ENCODE measurements at places on chromosomes 2 and 18.

- no peak for DNase-seq
Measured at GRCh38 chr2:203869223-203870042, 1.9 kb downstream of the CTLA4 start.

DNA sequence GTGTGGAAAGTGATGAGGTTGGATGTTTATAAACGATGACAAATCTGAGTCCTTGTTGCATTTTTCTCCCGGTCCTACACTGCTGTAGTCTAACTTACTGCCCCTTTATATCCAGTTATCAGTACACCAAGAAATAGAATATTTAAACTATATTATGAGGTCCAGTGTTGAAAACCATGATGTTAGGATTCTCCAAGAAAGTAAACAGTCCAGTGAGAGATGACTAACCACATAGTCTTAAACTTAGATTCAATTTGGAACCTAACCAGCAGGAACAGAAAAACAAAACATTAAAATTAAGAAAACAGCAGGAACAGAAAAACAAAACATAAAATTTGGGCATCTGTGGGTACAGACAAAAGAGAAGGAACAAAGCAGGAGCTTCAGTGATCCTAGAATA lies 143.2 kb downstream of the TPGS2 start:
- DNase-seq: no peak

DNA sequence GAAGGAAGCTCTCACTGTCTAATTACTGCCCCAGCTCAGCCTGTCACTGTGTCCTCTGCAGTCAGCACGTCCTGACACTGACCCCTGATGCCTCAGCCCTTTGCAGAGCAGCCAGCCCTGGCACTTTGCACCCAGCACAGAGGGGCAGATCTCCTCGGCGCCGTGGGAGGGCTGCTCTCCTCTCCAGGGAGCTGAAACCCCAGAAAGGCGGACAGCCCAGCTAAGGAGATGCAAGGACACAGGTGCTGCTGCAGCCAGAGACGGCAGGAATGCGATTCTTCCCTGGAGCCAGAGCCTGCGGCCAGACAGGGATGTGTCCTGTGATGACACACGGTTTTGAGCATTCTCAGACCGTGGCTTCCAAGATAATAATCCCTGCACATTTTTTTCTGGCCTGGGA lies 34.5 kb upstream of the SIX3 start:
- peak; percentile 62 for DNase-seq

- no peak for DNase-seq
Measured at GRCh38 chr2:127155028-127155581, 48.2 kb upstream of the BIN1 start.

DNA sequence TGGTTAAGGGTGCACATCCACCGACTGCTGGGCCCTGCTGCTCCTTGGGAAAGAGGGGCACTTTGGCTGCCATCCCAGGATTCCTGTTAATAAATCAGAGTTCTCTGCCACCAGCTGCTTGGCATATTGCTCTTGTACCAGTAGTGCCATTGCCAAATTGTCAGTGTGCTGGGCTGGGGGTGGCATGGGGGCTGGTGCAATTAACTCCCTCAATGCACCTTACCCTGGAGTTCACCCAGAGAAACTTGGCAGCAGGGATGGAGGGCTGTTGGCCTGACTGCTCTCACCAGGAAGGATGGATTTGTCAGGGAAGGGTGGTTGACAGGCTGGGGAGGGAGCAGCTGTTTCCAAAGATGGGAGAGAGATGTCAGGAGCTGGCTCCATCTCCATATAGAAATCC lies 94.6 kb upstream of the SKOR2 start:
- no peak for DNase-seq

DNA sequence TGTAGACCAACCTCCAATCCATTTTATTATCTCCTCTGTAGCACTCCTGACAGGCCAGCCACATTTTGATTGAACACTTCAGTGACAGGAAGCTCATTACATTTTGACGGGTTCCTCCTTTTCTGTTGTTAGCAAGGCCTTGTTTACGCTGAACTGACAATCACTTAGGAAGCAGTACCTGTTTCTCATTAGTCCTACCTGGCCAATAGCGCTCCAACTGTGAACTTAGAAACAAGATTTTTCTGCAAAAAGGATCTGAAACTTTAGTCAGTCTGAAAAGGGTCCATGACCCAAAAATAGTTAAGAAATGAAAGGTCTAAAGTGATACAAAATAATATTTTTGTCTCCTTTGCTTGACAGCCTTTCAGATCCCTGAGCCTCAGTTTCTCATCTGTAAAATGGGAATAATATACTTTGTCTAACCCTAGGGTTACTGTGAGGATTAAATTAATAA lies 119.6 kb upstream of the MSTN start:
- DNase-seq: no peak

GRCh38 chr18:34710458-34710914 lies 388 bp downstream of the DTNA start:
- no peak for DNase-seq

DNA sequence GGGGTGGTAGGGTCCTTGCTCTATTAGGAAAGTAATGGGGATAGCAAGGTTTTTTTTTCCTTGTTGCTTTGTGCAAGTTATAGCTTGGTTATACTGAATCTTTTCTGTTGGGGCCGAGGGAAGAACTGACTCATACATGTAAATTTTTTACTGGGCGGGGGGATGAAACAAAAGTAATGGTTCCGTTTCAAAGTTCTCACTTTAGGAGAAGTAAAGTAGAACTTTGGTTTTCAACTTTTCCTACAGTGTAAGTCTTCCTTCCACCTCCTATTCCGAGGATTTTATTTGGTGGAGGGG lies 1.1 kb downstream of the AFTPH start:
- no peak for DNase-seq

GRCh38 chr2:41926614-41927580 lies 120.9 kb upstream of the PKDCC start:
- DNase-seq: no peak

GRCh38 chr2:239262484-239263230 lies 138.2 kb downstream of the HDAC4 start:
- no peak for DNase-seq

- no peak for DNase-seq
Measured at GRCh38 chr2:85008252-85008651, 37.3 kb downstream of the KCMF1 start.
